Dermis blood vessel endothelial cell (primary cell): ENCODE measurements at places on chromosomes 12 and 14.

DNA sequence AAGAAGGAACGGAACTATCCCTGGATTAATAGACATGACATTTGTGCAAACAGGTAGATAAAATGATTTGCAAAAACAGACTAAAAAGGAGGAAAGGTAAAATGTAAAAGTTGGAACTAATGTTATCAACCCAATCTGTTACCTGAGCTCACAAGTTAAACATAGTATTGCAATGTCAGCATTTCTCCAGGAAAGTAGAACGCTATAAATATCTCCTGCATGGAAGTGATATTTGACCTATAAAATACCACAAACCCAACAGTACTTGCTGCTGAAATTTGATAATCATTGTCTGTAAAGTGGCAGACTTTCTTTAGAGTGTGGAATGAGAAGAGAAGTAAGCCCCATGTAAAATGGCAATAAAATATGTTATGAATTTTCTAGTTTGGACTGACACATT is 1435.7 kb downstream of the LRFN5 start:
- no peak for DNase-seq

DNA sequence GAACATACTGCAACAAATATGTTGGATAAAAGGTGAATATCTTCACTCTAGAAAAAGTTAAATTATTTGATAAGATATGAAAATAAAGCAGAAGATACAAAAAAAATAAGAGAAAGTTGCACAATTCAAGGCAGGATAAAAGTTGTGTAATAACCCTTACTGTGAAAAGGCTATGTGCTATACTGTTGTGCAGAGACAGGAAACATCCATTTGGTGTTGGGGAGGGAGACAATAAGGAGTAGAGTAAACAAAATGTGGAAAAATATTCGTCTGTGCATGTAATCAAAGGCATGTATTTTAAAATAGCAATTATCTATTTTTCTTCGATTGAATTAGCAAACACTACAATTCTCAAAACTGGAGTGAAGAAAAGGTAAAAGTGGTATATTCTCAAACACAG is 34.8 kb downstream of the PTHLH start:
- no peak for DNase-seq

DNA sequence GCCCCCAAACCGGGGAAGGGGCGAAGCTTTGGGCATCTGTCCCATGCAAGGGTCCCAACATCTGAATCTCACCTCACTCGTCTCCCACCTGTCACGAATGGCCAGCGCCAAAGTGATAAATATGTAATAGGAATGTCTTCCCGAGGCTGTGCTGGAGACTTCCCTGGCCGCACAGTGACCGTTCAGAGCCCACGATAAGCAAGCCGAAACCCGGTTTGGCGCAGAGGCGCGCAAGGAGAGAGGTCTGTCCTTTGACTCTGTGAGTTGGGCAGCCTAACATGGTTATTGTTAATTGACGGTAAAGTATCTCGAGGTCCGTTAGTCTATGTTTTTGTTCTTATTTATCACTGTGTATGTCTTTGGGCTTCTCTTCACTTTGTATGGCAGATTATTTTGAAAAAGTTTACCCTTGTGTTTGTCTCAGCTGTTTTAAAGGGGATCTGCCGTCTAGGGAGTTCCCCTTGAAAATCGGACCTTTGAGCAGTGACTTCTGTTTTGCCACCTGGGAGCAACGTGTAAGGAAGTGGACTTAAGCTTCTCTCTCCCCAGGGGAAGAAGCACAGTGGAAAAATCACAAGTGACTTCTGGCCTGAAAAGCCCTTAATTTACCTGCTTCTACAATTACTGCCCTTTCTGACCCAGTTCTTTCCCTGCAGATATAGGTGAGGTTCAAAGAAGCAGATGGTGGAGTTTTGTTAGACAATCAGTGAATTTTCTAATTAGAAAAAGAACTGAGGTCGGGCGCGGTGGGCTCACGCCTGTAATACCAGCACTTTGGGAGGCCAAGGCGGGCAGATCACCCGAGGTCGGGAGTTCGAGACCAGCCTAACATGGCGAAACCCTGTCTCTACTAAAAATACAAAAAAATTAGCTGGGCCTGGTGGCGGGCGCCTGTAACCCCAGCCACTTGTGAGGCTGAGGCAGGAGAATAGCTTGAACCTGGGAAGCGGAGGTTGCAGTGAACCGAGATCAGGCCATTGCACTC is 1.1 kb upstream of the TM9SF1 start:
- peak; percentile 49 for DNase-seq

DNA sequence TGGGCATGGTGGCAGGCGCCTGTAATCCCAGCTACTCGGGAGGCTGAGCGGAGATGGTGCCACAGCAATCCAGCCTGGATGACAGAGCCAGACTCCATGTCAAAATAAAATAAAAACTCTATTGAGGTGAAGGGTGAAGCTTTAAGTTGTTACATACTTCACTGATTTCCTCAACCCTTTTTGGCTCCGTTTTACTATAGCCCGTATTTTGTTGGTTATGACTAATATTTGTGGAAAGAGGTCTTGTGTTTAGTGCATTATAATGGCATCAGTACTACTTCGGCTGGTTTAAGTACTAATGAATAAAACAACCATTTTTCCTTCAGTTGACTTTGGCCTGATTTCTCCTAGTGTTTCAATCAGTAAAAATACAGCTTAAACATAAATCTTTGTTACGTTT is 27.0 kb upstream of the SLC2A14 start:
- DNase-seq, result no peak

DNA sequence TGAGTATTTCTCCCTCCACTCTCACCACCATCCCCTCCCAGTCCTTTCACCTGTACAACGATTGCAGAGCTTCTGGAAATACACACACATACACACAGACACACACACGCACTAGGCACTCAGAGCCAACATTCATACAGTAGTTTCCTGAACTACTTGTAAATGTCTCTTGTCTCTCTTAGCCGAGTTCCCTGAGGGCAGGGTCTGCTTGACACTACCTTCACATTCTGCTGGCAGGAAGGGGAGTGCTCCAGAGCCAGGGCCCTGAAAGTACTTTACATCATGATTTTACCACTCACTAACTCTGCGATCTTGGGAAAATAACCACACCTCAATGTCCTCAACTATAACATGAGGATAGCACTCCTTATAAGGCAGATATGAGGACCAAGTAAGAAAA is 82.7 kb downstream of the GAS2L3 start:
- DNase-seq, result no peak

DNA sequence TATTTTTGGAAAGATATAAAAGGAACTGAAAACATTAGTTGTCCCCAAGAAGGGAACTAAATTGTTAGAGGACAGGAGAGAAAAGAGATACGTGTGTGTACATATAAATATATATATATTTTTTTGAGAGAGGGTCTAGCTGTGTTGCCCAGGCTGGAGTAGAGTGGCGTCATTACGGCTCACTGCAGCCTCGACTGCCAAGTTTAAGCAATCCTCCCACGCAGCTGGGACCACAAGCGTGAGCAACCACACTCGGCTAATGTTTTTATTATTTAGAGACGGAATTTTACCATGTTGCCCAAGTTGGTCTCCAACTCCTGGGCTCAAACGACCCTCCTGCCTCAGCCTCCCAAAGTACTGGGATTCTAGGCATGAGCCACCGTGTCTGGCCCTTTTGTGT is 16.2 kb upstream of the NOP2 start:
- DNase-seq, result no peak

DNA sequence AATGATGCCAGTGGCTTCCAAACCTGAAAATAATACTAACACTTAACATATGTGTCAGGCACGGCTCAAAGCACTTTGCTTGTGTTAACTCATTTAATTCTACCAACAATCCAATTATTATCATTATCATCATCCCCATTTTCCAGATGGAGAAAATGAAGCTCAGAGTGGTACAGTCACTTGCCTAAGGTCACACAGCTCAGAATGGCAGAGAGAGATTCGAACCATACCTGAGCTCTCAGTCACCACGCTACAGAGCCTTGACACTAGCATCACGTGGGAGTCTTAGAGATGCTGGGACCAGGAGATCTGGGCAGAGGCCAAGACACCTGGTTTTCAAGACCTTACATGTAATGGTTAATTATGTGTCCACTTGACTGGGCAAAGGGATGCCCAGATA is 34.2 kb downstream of the DHX37 start:
- no peak for DNase-seq

- no peak for DNase-seq
Observed at GRCh38 chr14:71594821-71595220, 337.4 kb upstream of the RGS6 start.

DNA sequence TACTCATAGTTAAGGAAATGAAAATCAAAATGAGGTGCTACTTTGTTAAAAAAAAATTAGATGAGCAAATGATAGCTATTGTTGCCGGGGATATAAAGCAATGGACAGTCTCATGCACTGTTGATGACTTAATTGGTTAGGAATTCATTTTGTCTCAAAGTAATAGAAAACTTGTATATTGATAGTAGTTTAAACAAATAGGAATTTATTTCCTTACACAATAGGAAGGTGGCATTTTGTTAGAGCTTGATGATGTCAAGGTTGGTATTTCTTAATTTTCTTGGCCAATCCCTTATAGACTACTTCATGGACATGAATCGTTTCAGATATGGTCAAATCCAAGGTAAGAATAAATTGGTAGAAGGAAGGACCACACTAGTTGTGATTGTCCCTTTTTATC is 7.8 kb downstream of the PRPF39 start:
- DNase-seq, result peak; percentile 29

GRCh38 chr12:116601933-116602810 is 43.0 kb downstream of the MAP1LC3B2 start:
- DNase-seq, result no peak

DNA sequence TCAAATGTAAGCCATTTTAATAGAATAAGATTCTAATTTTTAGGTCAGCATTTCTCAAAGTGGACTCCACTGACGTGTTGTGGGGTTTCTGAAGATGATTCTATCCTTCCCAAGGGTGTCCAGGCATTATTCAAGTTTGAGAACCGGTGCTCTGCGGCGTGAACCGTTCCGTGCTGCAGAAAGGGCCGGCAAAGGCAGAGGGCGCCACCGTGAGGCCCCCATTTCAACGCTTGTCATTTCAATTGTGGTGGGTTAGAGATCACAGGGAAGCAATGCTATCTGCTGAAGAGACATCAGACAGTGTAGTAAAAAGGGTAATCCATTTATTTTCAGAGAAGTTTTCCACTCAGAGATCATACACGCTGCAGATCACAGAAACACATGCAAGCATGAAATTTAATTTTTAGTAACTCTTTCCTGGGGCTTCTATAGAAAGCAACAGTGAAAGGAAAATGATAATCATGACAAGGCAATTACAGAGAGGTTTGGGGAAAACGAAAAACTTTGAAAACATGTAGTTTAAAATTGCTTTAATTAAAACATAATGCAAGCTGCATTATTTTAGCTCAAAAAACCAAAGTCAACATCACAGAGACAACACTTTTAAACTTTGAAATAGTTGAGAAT is 201.7 kb downstream of the EXOC5 start:
- DNase-seq, result peak; percentile 52

DNA sequence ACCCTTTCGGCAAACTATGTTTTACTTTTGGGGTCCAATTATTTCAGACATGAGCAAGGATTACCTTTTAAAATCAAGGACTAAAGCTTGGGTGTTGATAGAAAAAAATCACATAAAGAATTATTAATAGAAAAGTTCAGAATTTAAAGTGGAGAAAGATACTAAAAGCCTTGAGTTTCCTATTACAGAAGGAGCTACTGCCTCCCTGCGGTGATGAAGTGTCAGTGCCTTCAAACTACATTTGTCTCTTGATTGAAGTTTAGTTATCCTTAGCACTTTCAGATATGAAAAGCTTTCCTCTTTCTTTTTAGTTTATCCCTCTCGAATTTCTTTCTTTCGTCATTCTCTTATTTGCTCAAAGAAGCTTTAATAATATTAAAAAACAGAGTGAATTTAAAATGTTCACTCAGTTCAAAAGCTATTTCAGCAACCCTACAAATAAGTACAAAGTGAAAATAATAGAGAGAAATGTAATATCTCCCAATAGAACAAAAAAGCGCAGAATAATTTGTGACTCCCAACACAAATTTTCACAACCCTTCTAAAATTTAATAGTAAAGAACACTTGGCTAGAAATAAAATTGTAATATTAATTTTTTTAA is 87.6 kb downstream of the SEC23A start:
- DNase-seq, result peak; percentile 81

DNA sequence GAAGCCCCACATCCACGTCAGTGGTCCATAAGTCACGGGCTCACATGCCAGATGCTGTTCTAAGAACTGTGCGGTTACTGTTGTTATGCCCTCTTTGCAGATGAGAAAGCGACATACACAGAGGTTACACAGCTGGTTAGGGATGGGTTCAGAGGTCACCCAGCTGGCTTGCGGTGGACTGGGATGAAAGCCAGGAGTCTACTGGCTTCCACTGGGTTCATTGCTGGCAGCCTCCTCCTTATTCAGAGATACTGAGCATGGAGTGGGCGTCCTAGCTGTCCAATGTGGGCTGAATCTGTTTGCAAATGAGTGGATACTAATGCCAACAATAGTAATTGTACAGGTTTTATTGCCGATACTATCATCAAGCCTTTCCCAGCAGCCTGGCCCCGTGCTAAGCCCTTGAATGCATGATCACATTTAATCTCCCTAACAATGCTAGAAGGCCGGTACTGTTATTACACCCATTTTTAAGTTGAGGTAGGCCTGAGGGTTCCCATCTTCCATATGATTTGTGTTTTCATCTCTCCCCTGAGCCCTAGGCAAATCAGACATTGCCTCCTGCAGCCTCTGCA is 129.1 kb downstream of the PLXNC1 start:
- no peak for DNase-seq

GRCh38 chr12:69052613-69053408 is 119.8 kb upstream of the CPM start:
- DNase-seq, result peak; percentile 33

DNA sequence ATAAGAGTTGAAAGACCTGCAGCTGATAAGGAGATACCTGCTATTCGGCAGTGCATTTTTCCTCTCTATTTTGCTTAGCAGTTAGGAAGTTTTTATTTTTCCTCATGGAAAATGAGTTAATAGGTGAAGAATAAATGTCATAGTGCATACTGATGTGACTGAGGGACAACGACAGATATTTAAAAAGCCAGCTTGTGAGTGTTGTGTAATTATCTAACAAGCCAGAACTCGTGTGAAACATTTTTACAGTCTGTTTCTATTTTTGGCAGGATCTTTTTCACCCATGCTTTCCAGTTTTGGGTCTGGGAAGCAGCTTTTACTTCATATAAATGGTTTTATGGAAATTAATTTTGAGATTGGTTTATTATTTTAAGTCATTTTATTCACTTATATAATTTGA is 2.9 kb downstream of the FBXO34 start:
- no peak for DNase-seq

- DNase-seq, result no peak
Observed at GRCh38 chr12:46158501-46158900, 110.3 kb downstream of the SLC38A1 start.

DNA sequence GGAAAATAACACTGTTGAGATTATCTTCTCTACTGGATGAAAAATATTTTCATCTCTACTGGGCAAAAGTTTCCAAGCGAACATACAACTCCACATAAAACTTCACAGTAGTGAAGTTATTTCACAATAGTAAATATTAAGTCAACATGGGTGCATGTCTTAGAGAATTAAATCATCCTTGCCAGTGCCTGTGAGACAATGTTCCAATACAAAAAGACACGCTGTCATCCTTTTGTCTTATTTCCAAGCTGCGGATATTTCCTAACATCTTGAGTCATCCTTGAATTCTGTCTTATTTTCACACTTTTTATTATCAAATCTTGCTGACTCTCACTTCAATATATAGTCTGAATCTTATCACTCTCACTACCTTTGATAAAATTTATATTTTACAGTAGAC is 142.9 kb upstream of the KITLG start:
- no peak for DNase-seq

GRCh38 chr14:100526632-100527031 is 60.6 kb downstream of the BEGAIN start:
- DNase-seq, result no peak
